CD4-positive, alpha-beta T cell (primary cell): ENCODE measurements at places on chromosomes 3 and 15.
A peak's percentile ranks its signal among the peaks of the same experiment; 100 is the strongest.

- H3K27me3 ChIP-seq = no peaks in the 10 kb centered on the region
- H3K4me1 ChIP-seq = no peaks in the 10 kb centered on the region
- peaks cover 25% of the 10 kb centered on the region for H3K36me3 ChIP-seq
- H3K4me3 ChIP-seq = no peak overlapping the region
Observed at GRCh38 chr3:128343287-128344051, 123.2 kb downstream of the DNAJB8 start.

DNA sequence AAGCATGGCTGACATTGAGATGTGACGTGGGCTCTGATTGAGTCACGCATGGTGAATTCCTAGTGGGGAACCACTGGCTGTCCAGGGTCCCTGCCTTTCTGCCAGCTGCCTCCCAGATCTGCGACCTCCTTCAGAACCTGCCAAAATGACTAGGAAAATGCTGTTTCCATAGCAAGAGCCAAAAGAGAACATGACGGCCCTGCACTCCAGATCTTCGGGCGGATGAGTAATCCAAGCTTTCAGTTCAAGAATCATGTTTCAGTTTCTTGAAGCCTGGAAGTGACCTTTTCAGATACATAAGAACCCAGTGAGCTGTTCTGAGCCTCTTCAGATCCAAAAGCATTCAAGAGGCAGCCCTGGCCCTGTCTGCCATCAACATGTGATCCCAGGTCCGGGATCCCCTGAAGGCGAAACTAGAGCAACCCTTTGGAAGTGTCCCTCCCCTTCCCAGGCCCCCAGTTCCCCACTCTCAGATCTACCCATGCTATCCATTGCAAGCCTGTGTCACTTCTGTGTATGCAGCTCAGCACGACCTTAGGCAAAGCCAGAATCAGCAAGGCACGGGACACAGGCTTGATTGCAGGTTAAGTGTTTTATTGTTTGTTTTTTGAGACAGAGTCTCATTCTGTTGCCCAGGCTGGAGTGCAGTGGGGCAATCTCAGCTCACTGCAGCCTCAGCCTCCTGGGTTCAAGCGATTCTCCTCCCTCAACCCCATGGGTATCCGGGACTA lies 19.7 kb downstream of the ANKRD63 start:
- no peak for DNase-seq
- H3K36me3 ChIP-seq = no peaks in the 10 kb centered on the region

- no peaks in the 10 kb centered on the region for H3K27me3 ChIP-seq
- H3K27ac ChIP-seq = peak overlapping the region; percentile 82
- peak overlapping the region; percentile 78 for H3K4me3 ChIP-seq
- peaks cover 13% of the 10 kb centered on the region for H3K4me1 ChIP-seq
- H3K36me3 ChIP-seq = no peaks in the 10 kb centered on the region
Observed at GRCh38 chr15:90716317-90716975, 700 bp upstream of the BLM start.

GRCh38 chr3:188915127-188915526 lies 256.6 kb upstream of the TPRG1 start:
- no peak overlapping the region for H3K27ac ChIP-seq
- H3K4me1 ChIP-seq = peaks cover 20% of the 10 kb centered on the region
- DNase-seq = no peak
- H3K36me3 ChIP-seq = no peaks in the 10 kb centered on the region
- no peaks in the 10 kb centered on the region for H3K27me3 ChIP-seq
- H3K4me3 ChIP-seq = no peak overlapping the region

GRCh38 chr3:82942041-82942440 lies 1180.6 kb upstream of the GBE1 start:
- H3K4me3 ChIP-seq = no peak overlapping the region
- DNase-seq = no peak

GRCh38 chr15:45891766-45892165 lies 256.9 kb downstream of the SQOR start:
- H3K27ac ChIP-seq = no peak overlapping the region
- H3K4me3 ChIP-seq = no peak overlapping the region
- no peaks in the 10 kb centered on the region for H3K36me3 ChIP-seq
- no peaks in the 10 kb centered on the region for H3K4me1 ChIP-seq
- DNase-seq = no peak

DNA sequence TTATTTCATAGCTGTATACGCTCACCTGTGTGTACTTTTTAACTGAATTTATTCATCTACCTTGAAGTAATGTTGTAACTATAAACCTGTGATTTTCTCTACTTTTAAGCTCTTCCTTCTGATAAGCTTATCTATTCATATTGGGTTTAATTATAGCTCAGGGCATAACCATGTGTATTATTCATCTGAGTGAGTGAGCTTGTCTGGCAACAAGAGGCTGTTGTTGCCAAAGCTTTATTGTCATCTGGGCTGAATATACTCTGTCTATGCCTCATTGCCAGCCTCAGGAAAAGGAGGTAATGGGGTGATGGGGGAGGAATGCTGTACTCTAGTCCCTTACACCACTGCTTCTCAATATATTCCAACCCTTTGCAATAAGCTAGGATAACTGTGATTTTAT lies 292.4 kb downstream of the UBE2E2 start:
- no peaks in the 10 kb centered on the region for H3K27me3 ChIP-seq
- no peak for DNase-seq
- no peak overlapping the region for H3K4me3 ChIP-seq
- H3K27ac ChIP-seq = no peak overlapping the region

DNA sequence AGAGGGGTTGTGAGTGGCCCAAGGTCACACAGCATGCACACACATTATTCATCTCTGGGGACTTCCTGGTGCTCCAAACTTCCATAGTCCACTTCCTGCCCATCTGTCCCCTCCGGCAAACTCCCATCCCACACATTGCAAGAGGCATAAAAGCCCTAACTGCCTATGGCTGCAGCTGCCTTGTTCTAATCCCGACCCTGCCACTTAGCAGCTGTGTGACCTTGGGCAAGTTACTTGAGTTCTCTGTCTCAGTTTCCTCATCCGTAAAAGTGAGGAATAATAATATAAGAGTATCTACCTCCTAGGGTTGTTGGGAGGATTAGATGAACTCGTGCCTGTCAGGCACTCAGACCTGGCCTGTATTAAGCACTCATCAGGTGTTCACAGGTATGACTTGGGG lies 84.2 kb downstream of the SMAD6 start:
- no peak overlapping the region for H3K27ac ChIP-seq
- H3K4me1 ChIP-seq = no peaks in the 10 kb centered on the region
- no peak overlapping the region for H3K4me3 ChIP-seq

GRCh38 chr15:63699101-63699785 lies 102.1 kb downstream of the FBXL22 start:
- DNase-seq = no peak
- H3K36me3 ChIP-seq = peaks cover 73% of the 10 kb centered on the region
- no peak overlapping the region for H3K27ac ChIP-seq
- H3K4me3 ChIP-seq = no peak overlapping the region
- H3K27me3 ChIP-seq = no peaks in the 10 kb centered on the region

DNA sequence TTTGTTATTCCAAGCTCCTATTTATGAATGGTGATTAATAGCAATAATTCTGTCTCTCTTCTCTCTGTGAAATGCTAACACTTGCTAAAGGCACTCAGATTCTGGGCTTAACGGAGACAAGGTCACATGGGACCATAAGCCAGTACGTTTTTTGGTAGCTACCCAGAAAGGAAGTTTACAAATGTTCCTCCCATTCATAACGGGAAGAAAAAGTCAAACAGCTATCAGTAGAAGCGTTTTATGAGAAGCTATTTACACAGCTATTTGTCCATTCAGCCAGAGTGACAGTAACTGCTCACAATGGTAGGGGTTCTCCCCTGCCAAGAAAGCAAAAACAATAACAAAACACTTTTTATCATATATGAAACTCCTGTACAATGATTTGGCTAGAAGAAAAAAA lies 51.5 kb downstream of the ZMAT3 start:
- DNase-seq = no peak
- H3K27ac ChIP-seq = no peak overlapping the region
- H3K36me3 ChIP-seq = no peaks in the 10 kb centered on the region
- H3K4me3 ChIP-seq = no peak overlapping the region
- H3K27me3 ChIP-seq = no peaks in the 10 kb centered on the region

DNA sequence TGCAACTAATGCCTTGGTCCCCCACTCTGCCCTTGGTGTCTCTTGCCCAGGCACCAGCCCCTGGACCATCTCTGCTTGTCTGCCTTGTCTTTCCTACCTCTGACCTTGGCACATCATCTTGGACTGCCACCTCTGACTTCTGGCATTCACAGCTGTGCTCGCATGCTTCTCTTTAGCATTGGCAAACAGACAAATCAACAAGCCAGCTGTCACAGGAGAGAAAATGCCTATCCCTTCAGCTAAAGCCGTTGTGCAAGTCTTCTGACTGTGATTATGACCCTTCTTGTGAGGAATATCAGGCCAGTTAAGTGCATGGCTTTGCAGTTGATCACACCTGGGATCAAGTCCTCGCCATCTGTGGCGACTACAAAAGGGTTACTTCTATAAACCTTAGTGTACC lies 84.6 kb downstream of the PRICKLE2 start:
- no peak overlapping the region for H3K27ac ChIP-seq
- H3K27me3 ChIP-seq = no peaks in the 10 kb centered on the region
- no peak overlapping the region for H3K4me3 ChIP-seq
- no peaks in the 10 kb centered on the region for H3K4me1 ChIP-seq
- DNase-seq = no peak
- H3K36me3 ChIP-seq = no peaks in the 10 kb centered on the region

GRCh38 chr15:56813995-56814394 lies 80.7 kb upstream of the ZNF280D start:
- no peak for DNase-seq
- H3K4me1 ChIP-seq = peaks cover 4% of the 10 kb centered on the region
- H3K36me3 ChIP-seq = no peaks in the 10 kb centered on the region

GRCh38 chr3:30437171-30437601 lies 169.2 kb upstream of the TGFBR2 start:
- no peak overlapping the region for H3K27ac ChIP-seq
- H3K36me3 ChIP-seq = no peaks in the 10 kb centered on the region
- no peak overlapping the region for H3K4me3 ChIP-seq
- no peaks in the 10 kb centered on the region for H3K4me1 ChIP-seq

DNA sequence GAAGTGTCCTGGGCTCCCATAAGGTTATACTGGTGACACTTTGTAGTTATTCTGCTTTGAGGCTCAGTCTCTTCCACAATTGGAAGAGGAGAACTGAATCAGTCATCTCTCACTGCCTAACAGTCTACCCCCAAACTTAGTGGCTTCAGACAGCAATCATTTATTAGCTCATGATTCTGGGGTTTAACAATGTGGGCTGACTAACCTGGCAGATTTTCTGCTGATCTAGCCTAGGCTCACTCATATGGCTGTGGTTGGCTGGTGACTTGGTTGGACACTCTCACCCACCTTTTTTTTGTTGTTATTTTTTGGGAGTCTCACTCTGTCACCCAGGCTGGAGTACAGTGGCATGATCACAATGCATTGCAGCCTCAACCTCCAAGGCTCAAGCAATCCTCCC lies 7.1 kb downstream of the GPD1L start:
- H3K27ac ChIP-seq = no peak overlapping the region
- no peak overlapping the region for H3K4me3 ChIP-seq
- H3K27me3 ChIP-seq = no peaks in the 10 kb centered on the region
- no peak for DNase-seq
- H3K4me1 ChIP-seq = peaks cover 35% of the 10 kb centered on the region
- H3K36me3 ChIP-seq = no peaks in the 10 kb centered on the region

DNA sequence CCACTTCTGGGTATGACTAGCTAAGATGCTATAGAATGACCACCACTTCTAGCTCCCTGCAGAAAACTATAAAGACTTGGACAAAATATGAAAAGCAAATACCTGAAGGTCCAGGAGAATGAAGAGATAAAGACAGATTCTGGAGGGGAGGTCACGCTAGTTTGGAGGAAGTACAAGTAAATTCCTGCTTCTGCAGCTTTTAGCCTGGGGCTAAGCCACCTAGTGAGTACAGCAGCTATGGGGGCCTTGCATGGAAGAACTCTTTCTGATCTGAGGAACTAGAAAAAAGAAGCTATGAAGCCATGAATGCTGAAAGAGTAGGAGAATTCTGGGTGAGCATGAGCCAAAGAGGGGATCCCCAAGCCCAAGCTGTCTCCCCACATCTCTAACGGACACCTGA lies 29.8 kb downstream of the NRG4 start:
- no peak overlapping the region for H3K4me3 ChIP-seq
- H3K4me1 ChIP-seq = no peaks in the 10 kb centered on the region
- peaks cover 6% of the 10 kb centered on the region for H3K27me3 ChIP-seq
- no peak overlapping the region for H3K27ac ChIP-seq

GRCh38 chr15:100889385-100890050 lies 9.9 kb downstream of the ALDH1A3 start:
- no peak overlapping the region for H3K4me3 ChIP-seq
- peaks cover 3% of the 10 kb centered on the region for H3K4me1 ChIP-seq
- DNase-seq = no peak
- no peak overlapping the region for H3K27ac ChIP-seq
- H3K27me3 ChIP-seq = peaks cover 34% of the 10 kb centered on the region

- H3K36me3 ChIP-seq = no peaks in the 10 kb centered on the region
- DNase-seq = no peak
- H3K4me3 ChIP-seq = no peak overlapping the region
- peaks cover 3% of the 10 kb centered on the region for H3K27me3 ChIP-seq
- peaks cover under 1% of the 10 kb centered on the region for H3K4me1 ChIP-seq
Observed at GRCh38 chr3:121989943-121990342, 32.1 kb downstream of the ILDR1 start.
